GDM1 (cell line): ENCODE measurements at places on chromosomes 7 and 10.

- DNase-seq, result no peak
Observed at GRCh38 chr10:13067431-13067830, 32.5 kb upstream of the OPTN start.

- DNase-seq, result no peak
Observed at GRCh38 chr7:16484453-16485158, 19.1 kb upstream of the SOSTDC1 start.

- no peak for DNase-seq
Observed at GRCh38 chr10:8498881-8499280, 444.4 kb downstream of the GATA3 start.

- DNase-seq, result no peak
Observed at GRCh38 chr10:106179430-106179829, 985.1 kb downstream of the SORCS1 start.

- DNase-seq, result no peak
Observed at GRCh38 chr7:121558288-121558687, 162.2 kb upstream of the FAM3C start.

GRCh38 chr10:306007-306674, 170.9 kb downstream of the ZMYND11 start:
- DNase-seq, result no peak

- DNase-seq, result no peak
Observed at GRCh38 chr10:116671274-116671926, 50.6 kb downstream of the PNLIPRP2 start.

DNA sequence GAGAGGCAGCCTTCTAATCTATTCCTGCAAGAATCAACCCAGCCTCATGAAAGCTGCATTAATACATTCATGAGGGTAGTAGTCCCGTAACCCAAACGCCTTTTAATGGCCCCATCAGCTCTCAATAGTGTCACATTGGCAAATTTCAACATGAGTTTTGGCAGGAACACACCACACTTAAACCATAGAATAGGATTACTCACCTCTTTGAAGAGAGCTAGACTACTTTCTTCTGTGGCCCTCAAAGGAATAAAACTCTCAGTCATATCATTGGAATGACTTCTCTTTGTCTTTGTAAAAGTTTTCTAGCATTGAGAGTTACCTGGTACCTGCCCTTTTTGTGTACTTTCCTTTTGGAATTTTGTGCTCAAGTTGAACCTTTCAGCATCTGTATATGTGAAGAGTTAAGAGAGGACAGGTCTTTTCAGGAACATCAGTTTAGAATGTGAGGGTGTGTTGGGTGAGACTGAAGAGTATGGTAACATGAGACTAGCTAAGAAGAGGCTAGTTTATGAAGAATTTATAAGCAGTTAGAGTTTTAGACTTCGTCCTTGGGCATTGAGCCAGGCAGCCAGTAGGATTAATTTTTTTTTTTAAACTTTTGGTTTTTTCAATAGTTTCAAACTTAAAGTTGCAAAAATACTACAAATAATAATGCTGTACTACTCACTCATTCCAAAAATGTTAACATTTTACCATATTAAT, 92.6 kb downstream of the MLLT10 start:
- DNase-seq, result no peak

- no peak for DNase-seq
Observed at GRCh38 chr10:4270116-4270515, 485.1 kb upstream of the KLF6 start.

- DNase-seq, result no peak
Observed at GRCh38 chr7:75879771-75880184, 944 bp downstream of the RHBDD2 start.

- no peak for DNase-seq
Observed at GRCh38 chr10:27490807-27491206, 13.3 kb upstream of the RAB18 start.

DNA sequence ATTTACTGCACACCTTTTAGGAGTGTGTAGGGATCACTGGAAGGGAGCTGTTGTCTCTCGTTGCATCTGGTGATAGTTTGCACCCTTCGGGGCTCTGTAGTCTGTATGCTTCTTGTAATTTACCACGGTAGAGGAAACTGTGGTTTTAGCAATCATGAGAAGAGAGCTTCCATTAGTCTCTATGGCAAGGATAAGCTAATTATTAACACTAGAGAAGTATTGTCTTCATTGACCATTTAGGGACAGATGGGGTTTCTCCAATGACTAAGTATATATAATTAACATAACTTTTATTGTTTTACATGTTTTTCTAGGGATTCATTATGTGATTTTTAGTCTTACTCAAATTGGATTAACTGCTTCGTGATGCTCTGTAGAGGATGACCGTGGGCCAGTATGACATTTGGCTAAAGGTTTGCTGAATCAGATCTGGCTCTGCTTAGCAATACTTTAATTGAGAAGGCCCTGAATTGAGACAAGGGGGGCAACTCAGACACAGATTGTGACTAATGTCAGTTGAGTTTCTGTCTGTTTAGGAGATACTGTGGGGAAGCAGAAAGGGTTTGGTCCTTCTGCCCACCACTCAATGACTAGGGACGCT, 8.7 kb downstream of the SLC18A2 start:
- DNase-seq, result no peak

GRCh38 chr10:101354328-101355071, 535 bp downstream of the BTRC start:
- DNase-seq, result no peak

- DNase-seq, result no peak
Observed at GRCh38 chr10:78336402-78336791, 302.7 kb downstream of the RPS24 start.

DNA sequence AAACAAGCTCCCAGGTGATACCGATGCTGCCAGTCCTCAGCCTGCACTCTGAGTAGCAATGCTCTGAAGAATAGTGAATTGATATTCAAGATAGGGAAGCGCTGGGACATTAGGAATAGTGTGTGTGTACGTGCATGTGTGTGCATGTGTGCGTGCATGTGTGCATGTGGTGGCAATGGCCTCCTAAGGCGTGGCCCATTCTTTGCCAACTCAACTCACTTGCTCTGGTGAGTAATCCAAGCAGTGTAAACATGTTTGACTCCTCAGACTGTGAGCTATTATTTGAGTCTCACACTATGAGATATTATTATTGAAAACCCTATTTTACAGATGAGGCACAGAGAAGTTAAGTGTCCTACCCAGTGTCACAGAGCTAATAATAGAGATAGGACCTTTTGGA, 186.6 kb downstream of the RAB11FIP2 start:
- DNase-seq, result no peak

- DNase-seq, result no peak
Observed at GRCh38 chr7:2616387-2617324, 15.1 kb upstream of the TTYH3 start.

DNA sequence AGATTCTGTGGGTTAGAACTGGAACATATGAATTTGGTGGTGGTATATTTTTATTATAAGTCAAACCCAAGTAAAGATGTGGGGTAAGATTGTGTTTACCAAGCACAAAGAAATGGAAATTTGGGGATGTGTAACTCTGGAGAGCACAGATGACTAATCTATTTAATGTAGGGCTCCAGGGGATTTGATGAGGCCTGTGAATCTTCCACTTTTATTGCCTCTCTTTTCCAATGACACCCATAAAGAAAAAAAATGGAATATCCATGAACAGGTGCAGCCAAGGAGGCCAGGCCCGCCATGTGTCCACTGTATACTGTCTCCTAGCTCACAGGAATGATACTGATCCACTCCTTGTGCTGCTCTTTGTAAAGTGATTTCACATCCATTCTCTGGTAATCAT, 2.8 kb downstream of the SRGN start:
- no peak for DNase-seq

DNA sequence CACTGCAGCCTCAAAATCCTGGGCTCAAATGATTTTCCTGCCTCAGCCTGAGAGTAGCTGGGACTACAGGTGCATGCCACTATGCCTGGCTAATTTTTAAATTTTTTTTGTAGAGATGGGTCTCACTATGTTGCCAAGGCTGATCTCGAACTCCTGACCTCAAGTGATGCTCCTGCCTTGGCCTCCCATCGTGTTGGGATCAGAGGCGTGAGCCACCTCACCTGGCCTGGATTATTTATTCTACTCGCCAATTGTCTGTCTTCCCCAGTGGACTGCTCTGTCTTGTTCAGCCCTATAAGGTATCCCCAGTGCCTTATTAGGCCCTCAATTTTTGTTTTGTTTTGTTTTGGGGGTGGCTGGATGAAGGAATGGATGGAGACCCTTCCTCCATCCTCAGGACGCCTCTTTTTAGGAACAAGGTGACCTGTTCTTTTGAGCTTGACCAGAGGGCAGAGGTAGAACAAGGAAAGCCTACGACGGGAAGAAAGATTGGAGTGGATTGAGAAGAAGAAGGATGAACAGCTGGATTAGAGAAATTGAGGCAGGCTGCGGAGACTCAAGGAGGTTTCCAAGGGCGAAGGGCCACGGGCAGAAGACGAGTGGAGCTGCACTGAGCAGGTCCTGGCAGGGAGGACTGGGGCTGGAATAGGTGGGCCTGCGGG, 541 bp upstream of the DENND10 start:
- DNase-seq, result no peak

DNA sequence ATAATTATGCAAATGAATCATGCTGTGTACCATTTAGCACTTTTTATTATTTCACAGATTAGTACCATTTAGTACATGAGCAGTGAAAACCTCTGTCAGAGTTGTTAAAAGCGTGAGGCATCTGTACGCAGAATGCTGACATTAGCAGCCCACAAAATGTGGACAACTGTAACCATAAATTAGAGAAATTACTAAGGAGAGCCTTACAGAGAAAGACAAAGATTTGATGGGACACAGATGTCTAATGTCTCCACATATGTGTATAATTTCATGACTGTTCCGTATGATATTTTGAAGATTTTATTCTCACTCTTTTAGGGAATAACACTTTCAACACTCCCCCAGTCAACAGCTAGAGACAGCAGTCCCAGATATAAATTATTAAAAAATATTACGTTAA, 414.0 kb upstream of the ANKRD30A start:
- no peak for DNase-seq

DNA sequence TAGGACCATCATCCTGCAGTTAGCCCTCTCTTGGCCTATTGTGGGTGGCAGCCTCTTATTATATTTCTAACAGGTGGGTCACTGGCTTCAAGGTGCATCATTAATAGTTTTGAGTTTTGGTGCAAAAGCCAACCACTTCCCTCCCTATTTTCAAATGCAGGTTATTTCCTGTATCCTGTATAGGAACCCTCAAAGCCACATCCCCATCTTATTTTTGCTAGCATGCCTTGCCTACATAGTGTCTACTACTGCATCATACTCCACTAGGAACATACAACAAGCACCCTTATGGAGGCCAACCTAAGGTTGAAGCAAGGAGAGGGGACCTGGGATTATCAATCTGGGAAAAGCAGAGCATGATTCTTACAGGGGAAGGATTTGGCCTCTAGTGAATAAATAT, 264.4 kb downstream of the BBS9 start:
- DNase-seq, result no peak

- no peak for DNase-seq
Observed at GRCh38 chr10:42476101-42476500, 162.3 kb downstream of the ZNF33B start.

- DNase-seq, result no peak
Observed at GRCh38 chr10:106252541-106252940, 912.0 kb downstream of the SORCS1 start.

GRCh38 chr10:49700997-49701396, 21.5 kb downstream of the C10orf53 start:
- no peak for DNase-seq

DNA sequence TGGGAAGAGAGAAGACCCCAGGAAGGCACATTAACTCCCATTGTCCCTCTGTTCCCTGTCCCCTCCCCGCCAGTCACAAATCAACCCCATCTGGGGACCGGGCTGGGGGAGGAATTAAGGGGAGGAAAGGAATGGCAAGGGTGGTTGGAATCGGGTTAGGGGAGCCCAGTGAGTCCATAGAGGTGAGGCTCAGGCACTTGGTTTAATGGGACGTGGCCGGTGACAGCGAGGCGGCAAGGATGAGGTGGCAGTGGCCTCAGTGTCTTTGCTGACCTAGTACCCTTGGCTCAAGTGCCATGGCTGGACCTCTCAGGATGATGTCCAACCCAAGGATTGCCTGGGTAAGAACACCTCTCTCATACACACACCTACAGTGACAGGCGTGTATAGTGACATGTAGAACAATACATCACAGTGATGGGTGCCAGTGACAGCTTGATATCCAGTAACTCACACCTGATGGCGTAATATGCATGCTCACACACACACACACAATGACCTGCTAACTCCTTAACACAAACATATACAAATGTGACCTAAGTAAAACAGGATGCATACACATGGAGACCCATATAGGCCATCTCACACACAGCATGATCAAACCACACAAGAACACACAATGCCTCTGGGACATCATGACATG, 12.3 kb downstream of the KCNIP2 start:
- no peak for DNase-seq

DNA sequence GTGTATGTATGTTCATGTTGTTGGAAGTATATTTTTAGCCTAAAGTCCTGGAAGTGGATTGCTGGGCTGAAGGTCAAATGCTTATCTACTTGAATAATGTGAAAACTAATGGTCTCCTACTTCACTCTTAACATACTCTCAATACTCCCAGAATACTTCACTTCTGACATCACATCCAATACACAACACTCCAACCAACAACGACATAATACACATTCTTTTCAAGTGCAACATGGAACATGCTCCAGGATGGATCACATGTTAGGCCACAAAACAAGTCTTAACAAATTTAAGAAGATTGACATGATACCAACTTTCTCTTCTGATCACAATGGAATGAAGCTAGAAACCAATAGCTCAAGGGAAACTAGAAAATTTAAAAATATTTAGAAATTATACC, 126.9 kb upstream of the ADCY1 start:
- DNase-seq, result no peak

- DNase-seq, result no peak
Observed at GRCh38 chr7:2603044-2603965, 28.5 kb upstream of the TTYH3 start.

DNA sequence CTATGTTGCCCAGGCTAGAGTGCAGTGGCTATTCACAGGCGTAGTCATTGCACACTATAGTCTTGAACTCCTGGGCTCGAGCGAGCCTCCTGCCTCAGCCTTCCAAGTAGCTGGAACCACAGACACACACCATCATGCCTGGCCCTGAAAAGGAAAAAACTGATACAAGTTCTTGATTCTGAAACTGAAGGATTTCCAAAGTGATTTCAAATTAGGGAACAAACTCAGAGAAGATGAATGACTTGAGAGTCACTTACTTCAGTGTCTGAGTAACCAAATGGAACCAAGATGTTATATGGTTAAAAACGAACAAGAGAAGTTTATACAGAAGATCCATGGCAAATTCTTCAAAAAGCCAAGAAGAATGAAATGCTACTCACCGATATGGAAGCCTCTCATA, 14.4 kb downstream of the CWF19L1 start:
- DNase-seq, result no peak

DNA sequence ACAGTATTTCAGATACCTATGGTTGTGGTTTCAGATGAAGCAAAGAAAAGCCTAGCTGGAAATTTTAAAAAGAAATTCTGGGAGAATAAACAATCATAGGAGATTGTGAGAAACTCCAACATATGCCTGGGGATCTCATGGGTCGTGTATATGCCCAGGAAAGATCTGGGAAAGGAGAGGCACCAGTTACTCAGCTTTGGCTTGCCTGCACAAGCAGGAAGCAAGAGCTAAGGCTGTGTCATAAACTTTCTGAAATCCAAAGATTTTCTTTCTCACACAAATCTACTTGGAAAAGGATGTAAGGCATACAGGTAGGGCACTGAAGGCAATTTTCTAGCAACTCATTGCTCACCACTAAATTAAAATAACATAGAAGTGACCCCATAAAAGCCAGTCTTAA, 373.6 kb downstream of the CDC14C start:
- DNase-seq, result no peak

- DNase-seq, result no peak
Observed at GRCh38 chr10:129934196-129934925, 29.7 kb downstream of the EBF3 start.
